ENCODE measurements at places on chromosomes 11 and 22.

DNA sequence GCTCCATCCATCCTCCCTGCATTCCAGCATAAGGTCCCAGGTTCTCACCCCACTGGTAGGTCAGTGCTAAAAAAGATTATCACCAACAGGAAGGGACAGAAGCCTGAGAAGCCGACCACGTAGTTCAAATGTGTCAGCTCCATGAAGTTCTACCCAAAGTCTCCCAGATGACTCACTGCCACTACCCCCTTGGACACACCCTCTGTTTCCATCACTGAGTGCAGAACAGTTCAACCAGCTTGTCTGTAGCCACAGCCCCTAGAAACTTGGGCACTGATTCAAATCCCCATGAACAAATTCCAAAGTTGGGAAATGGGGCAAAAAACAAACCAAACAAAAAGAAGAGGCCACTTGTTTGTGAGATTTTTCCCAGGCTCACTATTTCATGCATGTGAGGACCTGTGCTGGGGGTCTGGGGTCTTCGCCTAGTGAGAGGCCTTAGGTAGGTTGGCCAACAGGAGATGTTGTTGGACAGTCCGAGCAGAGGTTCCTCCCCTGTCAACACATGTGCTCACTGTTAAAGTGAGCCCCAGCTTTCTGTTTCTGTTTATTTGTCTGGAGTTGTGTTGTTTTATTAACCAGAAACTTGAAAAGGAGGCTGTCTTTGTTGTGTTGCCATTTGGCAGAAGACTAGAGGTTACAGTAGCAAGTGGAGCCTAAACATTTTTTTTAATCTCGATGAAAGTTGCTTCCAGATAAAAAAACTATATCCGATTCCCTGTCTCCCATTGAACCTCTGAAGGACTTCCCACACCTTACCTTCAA lies 24.2 kb upstream of the FLI1 start:
- no peak for DNase-seq

GRCh38 chr11:125948278-125949051 lies 2.6 kb downstream of the VSIG10L2 start:
- DNase-seq = no peak

DNA sequence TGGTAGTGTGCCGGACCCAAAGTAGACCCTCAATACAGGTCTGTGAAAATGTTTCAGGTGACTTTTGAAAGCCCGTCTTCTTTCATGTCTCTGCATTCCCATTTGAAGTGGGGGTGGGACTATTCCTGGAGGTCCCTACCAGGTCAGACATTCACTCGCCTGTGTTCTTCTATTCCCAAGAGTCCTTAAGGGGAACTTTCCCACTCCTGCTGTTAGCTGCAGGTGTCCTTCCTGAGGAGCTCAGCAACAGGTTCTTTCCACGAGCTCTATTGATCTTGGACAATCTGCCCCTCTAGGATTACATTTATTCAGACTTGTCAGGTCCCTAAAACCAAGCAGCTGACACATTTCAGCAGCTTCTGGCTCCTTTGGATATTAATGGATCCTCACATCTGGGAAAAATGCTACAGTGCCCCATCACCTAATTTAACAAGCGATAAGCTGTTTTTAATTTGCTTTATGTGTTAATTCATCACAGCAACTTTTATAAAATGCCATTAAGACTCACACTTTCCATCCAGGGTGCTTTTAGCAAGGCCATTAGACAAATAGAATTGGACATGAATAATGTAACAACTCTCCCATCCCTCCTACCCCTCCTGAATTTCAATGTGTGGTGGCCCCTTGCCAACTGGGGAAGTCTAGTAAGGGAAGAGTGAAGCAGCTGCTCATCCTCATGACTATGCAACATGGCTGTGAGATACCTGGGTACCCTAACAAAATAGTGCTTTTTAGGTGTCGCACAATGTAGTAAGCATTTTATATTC lies 259.5 kb upstream of the CCDC90B start:
- DNase-seq = no peak

DNA sequence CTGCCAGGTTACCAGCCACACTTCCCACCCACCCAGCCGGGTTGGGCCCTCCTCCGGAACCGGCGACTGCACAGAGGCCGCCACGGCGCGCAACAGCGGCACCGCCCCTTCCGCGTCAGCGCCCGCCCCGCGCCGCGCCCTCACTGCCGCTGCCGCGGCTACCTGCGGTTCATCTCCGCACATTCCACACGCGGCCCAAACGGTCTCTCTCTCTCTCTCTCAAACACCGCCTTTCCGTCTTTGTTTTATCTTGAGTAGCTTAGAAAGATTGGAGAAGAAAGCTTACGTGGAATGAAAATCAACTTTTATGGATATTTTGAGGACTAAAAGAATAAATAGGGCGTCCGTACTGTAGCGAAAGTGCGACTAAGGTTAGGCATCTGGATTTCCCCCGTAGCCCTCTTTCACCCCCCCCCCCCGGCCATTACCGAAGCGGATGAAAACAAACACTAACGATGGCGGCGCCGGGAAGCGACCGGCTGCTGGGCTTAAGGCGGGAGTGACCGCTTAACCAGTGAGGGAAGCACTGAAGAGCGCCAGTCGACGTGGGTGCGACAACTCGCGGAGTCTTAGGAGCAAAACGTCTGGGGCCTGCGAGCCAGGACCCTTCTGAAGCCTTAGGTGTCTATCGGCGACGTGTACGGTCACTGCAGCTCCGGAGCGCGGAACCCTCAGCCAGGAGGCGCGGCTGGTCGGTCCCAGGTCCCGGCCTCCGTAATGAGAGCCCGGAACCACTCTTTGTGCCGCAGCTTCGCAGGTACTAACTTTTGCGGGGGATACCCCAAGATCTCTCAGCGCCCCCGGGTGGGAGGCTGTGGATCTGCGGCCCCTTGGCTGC lies at the start of the genes ATG13 and HARBI1:
Gene ATG13, plus strand, starts transcription at position 420 of the 838 bp plus-strand sequence. CDS start 26,739 bp downstream, outside the sequence.
Gene HARBI1, minus strand, starts transcription at position 94 of the 838 bp plus-strand sequence. CDS start 990 bp downstream, outside the sequence.
- DNase-seq = peak; percentile 86

DNA sequence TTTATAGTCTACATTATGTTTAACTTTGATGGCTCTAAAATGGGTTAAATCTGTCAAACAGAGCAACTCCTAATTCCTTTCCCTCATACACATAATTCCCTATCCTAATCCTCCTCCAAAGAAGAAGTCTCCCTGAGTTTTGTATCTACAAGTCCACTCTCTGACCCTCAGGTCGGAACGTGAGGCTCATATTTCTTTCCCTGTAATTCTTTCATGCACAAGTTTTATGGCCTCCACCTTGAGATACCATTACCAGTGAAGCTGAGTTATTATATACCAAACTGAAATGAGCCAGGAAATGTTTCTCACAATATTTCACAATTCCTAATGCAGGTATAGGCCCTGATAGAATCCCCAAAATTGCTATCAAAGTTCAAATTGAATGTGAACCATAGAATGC lies 106.4 kb downstream of the CASP12 start:
- DNase-seq = no peak

- DNase-seq = no peak
Observed at GRCh38 chr11:9858822-9859221, 194.9 kb downstream of the SWAP70 start.

DNA sequence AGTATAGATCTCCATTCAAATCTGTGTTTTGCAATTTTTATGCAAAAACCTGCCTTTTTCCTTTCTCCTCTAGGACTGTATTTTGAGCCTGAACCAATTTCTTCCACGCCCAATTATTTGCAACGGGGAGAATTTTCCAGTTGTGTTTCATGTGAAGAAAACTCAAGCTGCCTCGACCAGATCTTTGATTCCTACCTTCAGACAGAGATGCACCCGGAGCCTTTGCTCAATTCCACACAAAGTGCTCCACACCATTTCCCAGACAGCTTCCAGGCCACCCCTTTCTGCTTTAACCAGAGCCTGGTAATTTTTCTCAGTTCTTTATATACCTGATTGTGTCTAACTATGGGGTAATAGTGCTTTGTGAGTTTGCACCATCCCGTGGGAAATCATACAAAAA lies 8.0 kb downstream of the POU2AF3 start:
- no peak for DNase-seq

GRCh38 chr11:131886201-131886600 lies 515.8 kb downstream of the NTM start:
- DNase-seq = no peak

DNA sequence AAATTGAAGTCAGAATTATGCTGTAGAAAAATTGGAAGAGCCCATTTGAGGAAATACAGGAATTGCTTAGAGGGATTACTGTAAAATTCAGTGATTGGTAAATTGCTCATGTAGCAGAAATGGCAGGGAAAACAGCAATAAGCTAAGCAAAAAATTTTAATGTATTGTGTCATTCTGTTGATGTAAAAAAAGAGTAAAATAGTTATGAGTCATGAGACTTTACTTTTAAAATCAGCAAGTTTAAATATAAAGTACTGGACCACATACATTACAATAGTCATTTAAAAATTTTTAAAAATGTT lies 10.4 kb downstream of the PDHX start:
- DNase-seq = no peak

- no peak for DNase-seq
Observed at GRCh38 chr11:130719220-130719915, 196.9 kb downstream of the SNX19 start.

GRCh38 chr22:46592390-46592872 lies 27.8 kb upstream of the GRAMD4 start:
- no peak for DNase-seq

- DNase-seq = no peak
Observed at GRCh38 chr11:118998822-118999221, 884 bp downstream of the CENATAC start.
